ENCODE measurements at places on chromosomes 4 and X. TPM values are rescaled to one million over a fixed set of nuclear protein-coding genes. Genes with fewer than 3 reads are reported as not detected.

ZNF185 gene
- 5.9 TPM for total RNA-seq

DNAAF6 gene
- total RNA-seq: not detected

DNA sequence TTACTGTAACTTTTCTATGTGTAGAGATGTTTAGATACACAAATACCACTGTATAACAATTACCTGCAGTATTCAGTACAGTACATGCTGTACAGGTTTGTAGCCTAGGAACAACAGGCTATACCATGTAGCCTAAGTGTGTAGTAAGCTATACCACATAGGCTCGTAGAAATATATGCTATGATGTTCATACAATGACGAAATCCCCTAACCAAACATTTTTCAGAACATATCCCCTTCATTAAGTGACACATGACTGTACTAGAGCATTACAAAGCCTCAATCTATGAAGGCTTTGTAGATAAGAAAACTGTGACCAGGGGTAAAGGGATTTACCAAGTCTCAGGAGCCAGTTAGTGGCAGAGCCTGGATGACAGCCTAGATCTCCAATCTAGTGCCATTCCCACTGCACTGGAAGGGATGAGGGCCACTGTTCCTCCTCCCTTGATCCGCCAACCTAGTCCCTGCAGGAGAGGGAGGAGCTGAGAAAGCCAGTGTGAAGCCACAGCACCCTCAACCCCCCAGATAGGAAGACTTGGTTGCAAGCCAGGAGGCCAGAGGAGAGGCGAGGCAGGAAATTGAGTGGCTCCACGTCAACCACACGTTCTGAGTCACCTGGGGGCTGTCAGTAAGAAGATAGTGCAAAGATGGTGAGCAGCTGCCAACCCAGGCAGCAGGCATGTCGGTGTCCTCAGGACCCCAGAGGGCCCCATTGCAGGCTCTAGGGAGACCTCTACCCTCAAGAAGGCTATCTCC is 227.7 kb downstream of the BCOR start:
- H3K36me3 ChIP-seq: no peaks in the 10 kb centered on the region
- H3K27ac ChIP-seq: no peak overlapping the region
- H3K4me3 ChIP-seq: no peak overlapping the region
- no peaks in the 10 kb centered on the region for H3K4me1 ChIP-seq
- H3K27me3 ChIP-seq: no peaks in the 10 kb centered on the region

DNA sequence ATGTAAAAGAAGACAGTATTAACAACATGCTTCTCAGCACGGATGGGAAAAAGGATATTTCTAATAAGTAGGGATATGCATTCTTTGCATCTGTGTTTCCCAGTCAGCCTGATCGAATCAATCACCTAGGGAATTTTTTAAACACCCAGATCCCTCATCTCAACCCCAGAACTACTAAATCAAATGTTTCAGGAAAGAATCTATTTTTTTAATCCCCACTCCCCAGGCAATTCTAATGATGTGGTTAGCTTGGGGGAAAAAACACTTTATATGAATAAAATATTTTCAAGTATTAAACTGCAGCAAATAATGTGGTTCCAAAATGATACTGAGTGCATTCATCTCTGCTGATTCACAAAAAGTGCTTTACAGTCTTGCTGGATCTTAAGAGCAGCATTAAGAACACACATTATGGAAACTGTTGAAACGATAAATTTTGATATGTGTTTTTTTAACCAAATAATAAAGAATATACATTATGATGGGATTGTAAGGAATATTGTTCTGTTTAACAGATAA is 68.7 kb upstream of the GUCY1A1 start:
- no peak overlapping the region for H3K27ac ChIP-seq
- H3K36me3 ChIP-seq: no peaks in the 10 kb centered on the region
- no peak overlapping the region for H3K4me3 ChIP-seq
- no peaks in the 10 kb centered on the region for H3K27me3 ChIP-seq

DNA sequence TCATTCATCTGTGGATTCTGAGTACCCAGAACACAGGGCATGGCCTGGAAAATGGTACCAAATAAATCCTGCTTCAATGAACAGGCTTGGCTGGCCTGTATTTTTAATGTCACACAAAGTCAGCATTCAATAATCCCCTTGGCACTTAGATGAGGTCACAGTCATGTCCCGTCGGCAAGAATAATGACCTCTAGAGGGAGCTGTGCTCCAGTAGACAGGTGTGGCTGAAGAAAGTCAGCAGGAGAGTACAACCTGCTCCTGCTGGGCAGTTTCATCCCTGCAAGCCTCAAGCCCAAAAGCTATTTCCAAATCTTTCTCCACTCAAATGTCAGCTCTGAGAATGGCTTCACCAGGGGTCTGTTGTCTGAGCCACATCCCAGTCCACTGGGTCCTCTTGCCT is 404.0 kb upstream of the F9 start:
- no peaks in the 10 kb centered on the region for H3K27me3 ChIP-seq
- DNase-seq: peak; percentile 82
- no peaks in the 10 kb centered on the region for H3K36me3 ChIP-seq
- H3K27ac ChIP-seq: no peak overlapping the region
- H3K4me3 ChIP-seq: no peak overlapping the region
- 0 out of 2 replicates have a peak, but pooled peaks cover 5% of the 10 kb centered on the region for H3K4me1 ChIP-seq

DNA sequence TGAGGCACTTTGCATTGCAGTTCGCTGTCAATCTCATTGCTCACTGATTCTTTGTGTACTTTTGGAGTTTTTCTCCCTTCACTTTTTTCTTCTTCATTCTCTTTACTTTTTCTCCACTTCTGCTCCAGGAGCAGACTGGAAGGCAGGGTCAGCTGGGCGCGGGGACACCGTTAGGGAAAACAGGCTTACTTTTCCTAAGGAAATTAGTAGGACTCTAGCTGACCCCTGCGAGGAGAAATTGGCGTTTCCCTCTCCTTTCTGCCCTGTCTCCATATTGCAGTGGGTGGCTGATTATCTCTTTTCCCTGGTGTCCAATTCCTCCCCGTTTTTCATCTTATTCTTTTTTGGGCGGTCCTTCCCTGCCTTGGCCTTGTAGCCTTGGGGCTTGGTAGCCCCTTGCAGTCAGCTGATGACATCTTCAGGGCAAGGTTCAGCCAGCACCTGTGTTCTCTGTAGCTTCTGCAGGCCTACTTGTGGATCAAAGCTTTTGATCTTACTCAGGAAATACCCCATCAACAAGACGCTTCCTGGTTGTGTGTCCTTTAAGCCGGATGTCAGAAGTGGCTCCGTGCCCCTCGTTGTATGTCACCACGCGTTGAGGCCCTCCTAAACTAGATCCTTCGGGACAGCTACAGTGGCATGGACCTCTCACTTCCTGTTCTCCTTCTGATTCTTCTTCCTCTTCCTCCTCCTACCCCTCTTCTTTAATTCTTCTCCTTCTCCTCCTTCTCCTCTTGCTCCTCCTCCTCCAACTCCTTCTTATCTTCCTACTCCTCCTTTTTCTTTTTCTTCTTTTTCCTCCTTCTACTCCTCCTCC is 36.1 kb downstream of the NBDY start:
- H3K4me3 ChIP-seq: no peak overlapping the region
- no peaks in the 10 kb centered on the region for H3K4me1 ChIP-seq
- no peak overlapping the region for H3K27ac ChIP-seq

MAP9 gene
- total RNA-seq: 17.8 TPM

DNA sequence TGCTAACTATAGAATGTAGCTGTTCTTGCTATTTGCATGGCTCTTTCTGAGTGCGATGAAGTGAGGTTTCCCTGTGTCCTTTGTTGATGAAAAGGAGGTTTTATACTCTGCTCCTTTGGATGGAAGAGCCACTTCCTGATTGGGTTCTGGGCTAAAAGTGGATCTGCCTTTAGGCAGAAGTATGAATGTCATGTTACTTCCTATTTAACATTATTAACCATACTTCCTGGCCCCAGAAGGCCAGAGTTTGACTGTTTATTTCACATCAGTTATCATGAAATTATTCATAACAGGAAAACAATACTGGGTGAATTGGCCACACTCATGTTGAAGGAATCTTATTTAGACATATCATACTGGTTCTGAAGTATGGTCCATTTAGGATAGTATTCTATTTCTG is 386.2 kb downstream of the PCDH7 start:
- no peak overlapping the region for H3K27ac ChIP-seq
- no peaks in the 10 kb centered on the region for H3K27me3 ChIP-seq
- H3K4me1 ChIP-seq: no peaks in the 10 kb centered on the region
- H3K36me3 ChIP-seq: no peaks in the 10 kb centered on the region
- H3K4me3 ChIP-seq: no peak overlapping the region

DNA sequence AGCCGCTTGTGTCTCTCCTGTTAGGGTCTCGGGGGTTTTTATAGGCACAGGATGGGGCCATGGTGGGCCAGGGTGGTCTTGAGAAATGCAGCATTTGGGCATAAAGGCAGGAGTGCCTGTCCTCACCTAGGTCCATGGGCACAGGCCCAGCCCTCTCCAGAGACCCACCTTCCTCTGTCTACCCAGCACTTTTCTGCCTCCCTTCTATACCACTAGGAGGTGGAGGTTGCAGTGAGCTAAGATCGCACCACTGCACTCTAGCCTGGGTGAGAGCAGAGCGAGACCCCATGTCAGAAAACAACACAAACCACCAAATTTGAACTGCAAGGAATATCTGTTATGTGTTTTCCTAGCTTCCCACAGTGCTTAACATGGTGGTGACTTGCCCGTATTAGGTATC is 38.0 kb downstream of the MOB1B start:
- H3K36me3 ChIP-seq: no peaks in the 10 kb centered on the region
- H3K4me1 ChIP-seq: peaks cover 6% of the 10 kb centered on the region
- DNase-seq: peak; percentile 57
- no peak overlapping the region for H3K4me3 ChIP-seq
- no peaks in the 10 kb centered on the region for H3K27me3 ChIP-seq
- H3K27ac ChIP-seq: no peak overlapping the region

NXF2B gene
- 0.85 TPM for total RNA-seq

GAGE1 gene
- not detected for total RNA-seq

ERAS gene
- not detected for total RNA-seq

DNA sequence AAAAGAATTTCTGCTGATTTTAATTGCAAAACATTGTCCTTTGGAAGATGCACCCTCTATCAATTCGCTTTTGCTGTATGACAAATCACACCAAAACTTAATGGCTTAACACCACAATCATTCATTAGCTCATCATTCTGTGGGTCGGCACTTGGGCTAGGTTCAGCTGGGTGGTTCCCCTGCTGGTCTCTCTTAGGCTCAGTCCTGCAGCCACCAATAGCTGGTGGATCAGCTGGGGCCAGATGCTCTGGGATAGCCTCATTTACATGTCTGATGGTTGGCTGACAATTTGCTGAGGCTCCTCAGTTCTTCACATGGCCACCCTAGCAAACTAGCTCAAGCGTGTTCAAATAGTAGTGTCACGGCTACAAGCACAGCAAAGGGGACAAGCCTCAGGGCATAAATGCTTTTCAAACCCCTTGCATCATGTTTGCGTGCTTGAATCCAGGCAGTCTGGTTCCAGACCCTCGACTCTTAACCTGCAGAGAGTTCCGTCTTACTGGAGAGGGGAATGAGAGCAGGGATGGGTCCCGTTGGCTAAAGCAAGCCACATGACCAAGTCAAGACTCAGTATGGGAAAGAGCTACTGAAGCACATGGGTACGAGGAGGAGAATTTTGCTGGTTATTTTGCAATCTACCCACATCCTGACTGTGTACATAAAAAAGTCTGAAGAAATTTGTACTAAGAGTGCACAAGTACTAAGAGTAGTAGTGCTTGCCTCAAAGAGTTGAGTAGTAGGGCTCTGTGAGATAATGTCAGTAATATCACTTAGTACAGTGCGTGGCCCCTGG is 7.5 kb upstream of the ACSL1 start:
- H3K27ac ChIP-seq: no peak overlapping the region
- no peak overlapping the region for H3K4me3 ChIP-seq
- H3K27me3 ChIP-seq: peaks cover 5% of the 10 kb centered on the region
- H3K36me3 ChIP-seq: no peaks in the 10 kb centered on the region
- DNase-seq: peak; percentile 16
- no peaks in the 10 kb centered on the region for H3K4me1 ChIP-seq

TEX28 gene
- not detected for total RNA-seq

USP26 gene
- not detected for total RNA-seq

GYG2 gene
- total RNA-seq: 63.8 TPM

CYTL1 gene
- 8.3 TPM for total RNA-seq

NSD2 gene
- 69.6 TPM for total RNA-seq

IL21 gene
- not detected for total RNA-seq

PAK3 gene
- total RNA-seq: 5.0 TPM

- no peaks in the 10 kb centered on the region for H3K27me3 ChIP-seq
- H3K4me3 ChIP-seq: no peak overlapping the region
- DNase-seq: no peak
- no peak overlapping the region for H3K27ac ChIP-seq
These were observed 58.4 kb upstream of the CBR4 start for GRCh38 chr4:169068423-169068822.

ADH7 gene
- total RNA-seq: not detected

- no peaks in the 10 kb centered on the region for H3K36me3 ChIP-seq
- no peak within 1 kb of the TSS for H3K27ac ChIP-seq
- peak within 1 kb of the TSS; percentile 70 for H3K4me3 ChIP-seq
- H3K27me3 ChIP-seq: peaks cover 64% of the 10 kb centered on the region
These were observed at the start of gene DKK2 for GRCh38 chr4:107035819-107036583. Gene DKK2, minus strand, starts transcription at chr4:107036313. Its CDS starts 722 bp downstream, at chr4:107035591.

DNA sequence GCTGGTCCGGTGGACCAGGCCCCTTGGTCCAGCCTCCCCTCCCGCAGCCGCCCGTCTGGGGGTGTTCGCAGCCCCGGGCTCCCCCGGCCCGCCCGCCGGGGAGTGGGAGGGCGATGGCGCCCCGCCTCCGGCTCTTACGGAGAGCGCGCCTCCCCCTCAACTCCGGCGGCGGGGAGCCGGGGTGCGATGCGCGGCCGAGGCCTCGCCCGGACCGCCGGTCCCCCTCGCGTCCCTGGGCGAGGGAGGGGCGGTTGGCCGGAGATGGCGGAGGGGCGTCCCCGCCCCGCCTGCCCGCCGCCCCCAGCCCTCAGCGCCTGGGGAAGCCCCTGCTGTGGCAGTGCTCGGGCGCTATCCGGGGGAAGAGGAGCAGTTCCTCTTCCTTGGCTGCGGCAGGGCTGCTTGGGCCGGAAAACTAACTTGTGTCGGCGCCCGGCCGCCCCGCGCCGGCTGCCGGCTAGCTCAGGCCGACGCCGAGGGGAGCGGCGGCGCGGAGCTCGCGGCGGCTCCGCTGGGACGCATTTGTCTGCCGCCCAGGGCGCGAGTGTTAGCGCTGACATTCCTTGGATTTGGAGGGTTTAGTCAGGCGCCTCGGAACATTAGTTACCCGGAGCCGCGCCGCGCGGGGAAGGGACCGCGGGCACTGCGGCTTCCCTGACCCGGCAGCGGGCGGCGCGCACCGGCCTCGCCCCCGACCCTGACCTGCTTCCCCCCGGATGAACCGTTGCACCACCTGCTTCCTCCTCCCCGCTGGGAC is 994 bp downstream of the GALNT7 start:
- peak overlapping the region; percentile 52 for H3K27ac ChIP-seq
- peaks cover 49% of the 10 kb centered on the region for H3K4me1 ChIP-seq
- no peaks in the 10 kb centered on the region for H3K36me3 ChIP-seq
- peak; percentile 74 for DNase-seq
- H3K27me3 ChIP-seq: no peaks in the 10 kb centered on the region

PROM1 gene
- total RNA-seq: 66.6 TPM

NRK gene
- 15.0 TPM for total RNA-seq

PTPN13 gene
- 49.9 TPM for total RNA-seq

- no peak overlapping the region for H3K27ac ChIP-seq
- peaks cover 24% of the 10 kb centered on the region for H3K27me3 ChIP-seq
- H3K4me3 ChIP-seq: peak overlapping the region; percentile 46
- peaks cover 23% of the 10 kb centered on the region for H3K4me1 ChIP-seq
- no peaks in the 10 kb centered on the region for H3K36me3 ChIP-seq
- DNase-seq: peak; percentile 87
These were observed 11.0 kb downstream of the SUPT20HL1 start for GRCh38 chrX:24371391-24371972.
